ENCODE measurements at places on chromosomes 12 and 14. TPM values are rescaled to one million over a fixed set of nuclear protein-coding genes. Genes with fewer than 3 reads are reported as not detected.

GYS2 gene
- total RNA-seq, result not detected

ITGA7 gene
- total RNA-seq, result 1.6 TPM

TAS2R46 gene
- not detected for total RNA-seq

PTGES3 gene
- total RNA-seq, result 245 TPM

CSRP2 gene
- total RNA-seq, result 20.9 TPM

BATF gene
- total RNA-seq, result not detected

CD163L1 gene
- 0.53 TPM for total RNA-seq

BDKRB2 gene
- total RNA-seq, result 3.2 TPM

CIT gene
- 8.5 TPM for total RNA-seq

PTPRO gene
- total RNA-seq, result not detected

APOF gene
- not detected for total RNA-seq

HOXC10 gene
- total RNA-seq, result 2.6 TPM

ZNF385A gene
- 17.2 TPM for total RNA-seq

LYZ gene
- 2.2 TPM for total RNA-seq

PTCSC3 gene
- total RNA-seq, result not detected

CCDC196 gene
- not detected for total RNA-seq

GSC gene
- 0.55 TPM for total RNA-seq

GTF2A1 gene
- 12.7 TPM for total RNA-seq

SOAT2 gene
- 0.23 TPM for total RNA-seq

GPR84 gene
- total RNA-seq, result not detected

HOXC9 gene
- total RNA-seq, result 14.1 TPM

PLBD1 gene
- 3.8 TPM for total RNA-seq

GZMB gene
- not detected for total RNA-seq

SCNN1A gene
- 6.5 TPM for total RNA-seq

DNAH10 gene
- total RNA-seq, result 0.35 TPM

SLCO1A2 gene
- not detected for total RNA-seq

CTSG gene
- total RNA-seq, result not detected

TMEM30B gene
- 0.22 TPM for total RNA-seq

BICDL1 gene
- total RNA-seq, result 2.3 TPM

RND1 gene
- total RNA-seq, result 14.4 TPM

CMTM5 gene
- total RNA-seq, result not detected

NOVA1 gene
- 5.3 TPM for total RNA-seq

SDS gene
- total RNA-seq, result 0.16 TPM

RIPK3 gene
- total RNA-seq, result not detected

MFAP5 gene
- 0.36 TPM for total RNA-seq

GPR132 gene
- total RNA-seq, result 0.43 TPM

NOXRED1 gene
- total RNA-seq, result 0.07 TPM

BHLHE41 gene
- 0.73 TPM for total RNA-seq

DENND5B gene
- total RNA-seq, result 15.8 TPM

FRMD6 gene
- 39.9 TPM for total RNA-seq

CELA1 gene
- not detected for total RNA-seq
